Daoy (cell line): ENCODE measurements at places on chromosomes 13 and 19. TPM values are rescaled to one million over a fixed set of nuclear protein-coding genes. Genes with fewer than 3 reads are reported as not detected.

The AP1M1 gene
- total RNA-seq: 86.2 and 86.8 TPM in 2 replicates

- peak; percentile 52 for DNase-seq
Observed at GRCh38 chr13:30829833-30830637, 76.0 kb upstream of the MEDAG start.

DNA sequence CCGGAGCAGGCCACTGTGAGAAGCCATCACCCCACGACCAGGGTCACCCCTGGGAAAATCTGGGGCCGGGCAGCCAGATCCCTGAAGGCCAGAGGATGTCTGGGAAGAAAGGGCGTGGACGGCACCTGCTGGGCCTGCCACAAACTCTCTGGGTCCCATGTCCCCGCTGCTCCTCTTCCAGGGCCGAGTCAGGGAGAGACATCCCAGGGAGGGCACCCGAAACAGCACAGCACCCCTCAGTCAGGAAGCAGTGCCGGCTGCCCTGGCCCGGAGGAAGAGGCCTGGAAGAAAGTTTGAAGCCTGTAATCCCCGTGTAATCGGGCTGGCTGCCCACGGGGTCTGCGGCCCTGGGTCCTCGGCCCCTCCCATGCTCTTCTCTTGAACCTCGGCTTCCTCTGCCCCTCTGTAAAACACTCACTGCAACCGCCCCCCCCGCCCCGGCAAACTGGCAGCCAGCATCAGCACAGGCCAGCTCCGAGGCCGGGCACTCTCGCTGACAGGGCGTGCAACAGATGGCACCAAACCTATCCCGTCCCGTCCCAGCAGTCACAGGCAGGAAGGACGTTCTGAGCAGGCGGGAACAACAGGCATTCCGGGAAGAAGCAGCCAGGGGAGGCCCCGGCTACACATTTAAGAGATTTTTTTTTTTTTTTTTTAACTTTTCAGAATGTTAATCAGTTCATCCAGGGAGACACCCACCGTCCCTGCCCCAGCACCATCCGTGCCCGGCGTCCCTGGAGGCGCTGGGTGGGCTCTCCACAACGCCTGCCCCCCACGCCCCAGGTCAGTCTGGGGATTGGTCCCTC is 1.5 kb downstream of the SBNO2 start:
- peak; percentile 76 for DNase-seq

The LHB gene
- 0.60 and 4.0 TPM in 2 replicates for total RNA-seq

The HIPK4 gene
- total RNA-seq: under 0.01 TPM in 1 of 2 replicates, not detected in the other

The KCNK6 gene
- total RNA-seq: 5.2 and 5.9 TPM in 2 replicates

The RPS19 gene
- total RNA-seq: 2,465 and 2,894 TPM in 2 replicates

DNA sequence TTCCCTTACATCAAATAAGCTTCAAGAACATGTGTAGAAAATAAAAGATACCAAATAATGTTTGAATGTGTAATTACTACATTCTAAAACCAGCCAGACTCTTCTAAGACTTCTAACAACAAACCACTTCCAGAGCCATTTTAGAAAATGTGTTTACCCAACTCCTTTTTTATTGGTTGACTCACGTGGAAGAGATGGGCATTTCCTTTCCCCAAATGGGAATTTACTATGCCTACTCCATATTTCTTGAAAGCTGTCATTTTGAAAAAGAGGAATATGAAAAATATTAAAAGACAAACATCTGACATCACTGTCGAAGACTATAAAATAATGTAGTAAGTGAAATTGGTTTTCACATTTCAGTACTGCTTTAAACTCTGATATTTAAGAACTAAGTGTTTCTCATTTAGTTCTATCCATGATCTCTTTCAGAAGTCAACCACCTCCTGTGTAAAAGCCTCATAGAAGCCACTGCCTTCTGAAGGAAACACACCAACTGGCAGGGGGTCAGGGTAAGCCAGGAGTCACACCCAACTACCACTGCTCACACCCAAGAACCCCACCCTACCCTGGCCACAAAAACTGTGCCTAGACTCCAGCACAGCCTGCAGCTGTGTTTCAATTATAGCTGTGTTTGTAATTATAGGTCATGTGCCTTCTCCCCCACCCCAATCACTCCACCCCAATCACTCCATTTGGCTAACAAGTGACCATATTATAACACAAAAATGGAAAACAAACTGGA is 86.8 kb downstream of the UBL3 start:
- DNase-seq: no peak

- no peak for DNase-seq
Observed at GRCh38 chr19:7879836-7880235, 5.6 kb upstream of the PRR36 start.

GRCh38 chr13:111476197-111476596 is 155.8 kb downstream of the TEX29 start:
- DNase-seq: no peak
